Neural cell (in vitro differentiated cells): ENCODE measurements at places on chromosomes 13 and 19. TPM values are rescaled to one million over a fixed set of nuclear protein-coding genes. Genes with fewer than 3 reads are reported as not detected.

The LILRA2 gene
- polyA plus RNA-seq: not detected in 2 replicates

The B3GNT3 gene
- polyA plus RNA-seq: not detected in 2 replicates

The RGL3 gene
- not detected in 2 replicates for polyA plus RNA-seq

The ENOX1 gene
- 42.6 and 43.7 TPM in 2 replicates for polyA plus RNA-seq

The ZNF225 gene
- 6.8 and 8.5 TPM in 2 replicates for polyA plus RNA-seq

The PSG7 gene
- not detected in 2 replicates for polyA plus RNA-seq

The FFAR3 gene
- polyA plus RNA-seq: not detected in 2 replicates

The SIGLECL1 gene
- not detected in 2 replicates for polyA plus RNA-seq

The ZNF296 gene
- 1.0 and 1.4 TPM in 2 replicates for polyA plus RNA-seq

The PIN1 gene
- polyA plus RNA-seq: 268 and 288 TPM in 2 replicates

The ZNF98 gene
- not detected in 2 replicates for polyA plus RNA-seq

The CIRBP gene
- polyA plus RNA-seq: 1,663 and 1,665 TPM in 2 replicates

The C3 gene
- polyA plus RNA-seq: not detected in 2 replicates

The SRRM5 gene
- not detected in 2 replicates for polyA plus RNA-seq

The PTPRS gene
- 121 and 144 TPM in 2 replicates for polyA plus RNA-seq

The B3GLCT gene
- polyA plus RNA-seq: 7.4 and 8.2 TPM in 2 replicates
